ENCODE measurements at places on chromosomes 5 and 9. TPM values are rescaled to one million over a fixed set of nuclear protein-coding genes. Genes with fewer than 3 reads are reported as not detected.

DNA sequence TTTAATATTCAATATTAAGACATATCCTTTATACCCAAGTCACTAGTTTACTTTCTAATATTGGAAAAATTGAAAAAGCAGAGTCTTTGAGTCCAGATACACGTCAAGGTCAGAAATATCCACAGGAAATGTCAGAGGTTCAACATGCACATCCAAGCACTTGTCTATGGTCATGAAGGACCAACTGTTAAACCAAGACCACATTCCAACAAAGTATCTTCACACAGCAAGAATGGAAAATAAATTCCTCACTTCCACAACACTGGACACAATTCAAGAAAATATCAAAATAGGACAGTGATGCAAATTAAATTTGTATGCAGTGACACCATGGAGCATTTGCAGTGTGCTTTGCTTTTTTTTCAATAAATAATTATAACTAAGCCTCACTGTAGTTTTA is 142.5 kb downstream of the GABRB2 start:
- DNase-seq = no peak

The IFNB1 gene
- polyA plus RNA-seq = 0.07 TPM

The PTPN3 gene
- 20.6 TPM for polyA plus RNA-seq

GRCh38 chr5:77771452-77771851 is 4.7 kb downstream of the TBCA start:
- no peak for DNase-seq

DNA sequence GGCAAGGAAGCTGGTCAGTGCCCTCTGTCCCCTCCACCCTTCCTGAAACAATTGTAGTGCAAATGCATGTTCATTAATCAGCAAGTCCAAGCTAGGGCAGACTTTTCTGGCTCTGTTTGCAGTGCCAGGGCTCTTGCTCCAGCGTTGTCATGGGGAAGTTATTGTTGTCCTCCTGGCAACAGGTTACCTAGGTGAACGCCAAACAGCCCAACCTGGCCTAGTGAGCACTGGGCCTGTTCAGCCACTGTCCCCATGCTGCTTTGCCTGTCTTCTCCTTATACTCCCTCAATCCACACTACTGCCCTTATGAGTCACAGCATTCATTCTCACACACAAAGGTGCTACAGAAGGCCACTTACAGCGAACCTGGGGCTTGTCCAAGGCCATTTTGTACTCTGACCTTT is 34.5 kb upstream of the GLIS3 start:
- DNase-seq = no peak

DNA sequence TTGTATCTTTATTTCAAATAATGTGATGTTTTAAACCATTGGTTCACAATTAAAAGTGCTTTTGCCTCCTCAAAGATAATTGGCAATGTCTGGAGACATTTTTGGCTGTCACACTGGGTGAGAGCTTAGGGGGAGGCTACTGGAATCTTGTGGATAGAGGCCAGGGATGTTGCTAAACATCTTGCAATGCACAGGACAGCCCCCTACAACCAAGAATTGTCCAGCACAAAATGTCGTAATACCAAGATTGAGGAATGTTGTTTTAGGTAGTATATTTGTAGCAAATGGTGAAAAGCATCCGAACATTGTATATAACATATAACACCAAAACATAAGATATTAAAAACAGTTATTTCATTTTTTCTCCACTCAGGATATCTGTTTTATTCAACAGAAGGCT is 99.8 kb downstream of the SLC44A1 start:
- no peak for DNase-seq

GRCh38 chr9:89684912-89685636 is 80.3 kb downstream of the GADD45G start:
- no peak for DNase-seq

The F12 gene
- polyA plus RNA-seq = 7.7 TPM

GRCh38 chr5:42620579-42621216 is 135.9 kb upstream of the CCDC152 start:
- DNase-seq = no peak

The WNT8A gene
- not detected for polyA plus RNA-seq

The IFNK gene
- polyA plus RNA-seq = 32.7 TPM
